ENCODE measurements at places on chromosomes 12 and 14.

DNA sequence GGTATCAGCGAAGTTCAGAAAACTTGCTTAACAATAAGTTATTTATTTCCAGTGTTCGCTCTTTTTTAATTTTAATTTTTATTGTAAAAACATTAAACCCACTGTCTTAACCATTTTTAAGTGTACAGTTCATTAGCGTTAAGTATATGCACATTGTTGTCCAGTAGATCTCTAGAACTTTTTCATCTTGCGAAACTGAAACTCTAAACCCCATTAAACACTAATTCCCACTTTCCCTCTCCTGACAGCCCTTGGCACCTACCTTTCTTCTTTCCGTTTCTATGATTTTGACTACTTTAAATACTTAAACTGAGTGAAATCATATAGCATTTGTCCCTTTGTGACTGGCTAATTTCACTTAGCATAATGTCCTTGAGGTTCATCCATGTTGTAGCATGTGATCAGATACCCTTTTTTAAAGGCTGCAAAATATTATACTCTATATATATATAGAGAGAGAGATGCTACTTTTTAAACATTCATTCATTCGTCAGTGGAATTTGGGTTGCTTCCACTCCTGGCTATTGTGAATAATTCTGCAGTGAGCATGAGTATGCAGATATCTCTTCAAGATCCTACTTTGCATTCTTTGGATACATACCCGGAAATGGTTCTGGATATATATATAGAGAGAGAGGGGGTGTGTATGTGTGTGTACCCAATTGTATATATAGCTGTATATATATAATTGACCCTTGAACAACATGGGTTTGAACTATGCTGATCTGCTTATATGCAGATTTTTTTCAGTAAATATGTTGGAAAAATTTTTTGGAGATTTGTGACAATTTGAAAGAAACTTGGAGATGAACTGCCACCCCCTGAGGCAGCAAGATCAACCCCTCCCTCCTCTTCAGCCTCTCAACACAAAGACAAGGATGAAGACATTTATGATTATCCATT is 74.7 kb upstream of the EVL start:
- no peak for DNase-seq

DNA sequence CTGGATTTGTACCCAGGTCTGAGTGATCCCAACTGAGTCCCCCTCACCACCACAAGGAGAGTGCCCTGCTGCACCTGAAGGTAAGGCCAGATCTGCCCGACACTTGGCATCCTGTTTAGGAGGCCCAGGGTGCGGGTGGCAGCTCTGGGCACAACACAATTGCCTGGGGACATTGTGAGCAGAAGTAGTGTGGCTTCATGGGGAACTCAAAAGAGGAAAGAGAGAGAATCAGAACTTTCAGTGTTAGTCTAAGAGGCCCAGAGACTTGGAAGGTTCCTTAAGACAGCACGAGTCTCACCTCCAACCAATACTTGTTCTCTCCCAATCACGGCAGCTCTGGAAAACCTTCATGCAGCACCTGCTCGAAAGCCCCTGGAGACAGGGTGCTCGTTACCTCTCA is 6.6 kb upstream of the SLC8B1 start:
- no peak for DNase-seq

DNA sequence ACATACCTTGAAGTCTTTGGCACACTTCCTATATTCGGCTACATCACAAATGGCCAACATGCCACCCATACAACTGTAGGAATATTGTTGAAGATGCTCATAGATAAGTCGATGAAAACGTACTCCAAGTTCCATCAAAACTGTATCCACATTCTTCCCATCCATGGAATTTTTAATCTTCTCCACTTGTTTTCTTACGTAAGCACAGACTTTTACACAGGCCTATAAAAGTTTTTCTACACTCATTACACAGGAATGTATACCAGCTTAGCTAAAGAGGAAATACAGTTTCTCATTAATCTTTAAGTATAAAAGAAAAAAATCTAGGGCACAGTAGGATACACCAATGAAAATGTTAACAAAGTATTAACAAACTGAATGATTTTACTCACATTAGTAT is 59.1 kb downstream of the EXOC5 start:
- no peak for DNase-seq

DNA sequence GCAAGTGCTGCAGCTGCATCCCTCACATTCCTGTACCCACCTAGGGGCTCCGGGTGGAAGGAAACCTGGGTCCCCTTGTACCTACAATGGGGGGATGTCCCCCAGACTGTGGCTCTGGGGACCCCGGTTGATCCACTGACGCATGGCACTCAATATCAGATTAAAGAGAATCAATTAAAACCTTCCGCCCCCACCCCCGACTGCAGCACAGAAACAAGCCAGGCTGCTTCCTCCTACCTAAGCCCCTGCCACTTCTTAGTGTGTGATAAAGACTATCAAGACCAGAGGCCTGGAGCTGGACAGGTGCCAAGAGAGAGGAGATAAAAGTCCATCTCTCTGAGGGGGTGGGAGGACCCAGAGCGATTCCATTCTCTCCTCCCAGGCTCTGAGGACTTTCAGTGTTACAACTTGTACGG is 28.2 kb upstream of the RPLP0 start:
- no peak for DNase-seq

- no peak for DNase-seq
Observed at GRCh38 chr14:50677527-50678063, 9.5 kb upstream of the SAV1 start.

DNA sequence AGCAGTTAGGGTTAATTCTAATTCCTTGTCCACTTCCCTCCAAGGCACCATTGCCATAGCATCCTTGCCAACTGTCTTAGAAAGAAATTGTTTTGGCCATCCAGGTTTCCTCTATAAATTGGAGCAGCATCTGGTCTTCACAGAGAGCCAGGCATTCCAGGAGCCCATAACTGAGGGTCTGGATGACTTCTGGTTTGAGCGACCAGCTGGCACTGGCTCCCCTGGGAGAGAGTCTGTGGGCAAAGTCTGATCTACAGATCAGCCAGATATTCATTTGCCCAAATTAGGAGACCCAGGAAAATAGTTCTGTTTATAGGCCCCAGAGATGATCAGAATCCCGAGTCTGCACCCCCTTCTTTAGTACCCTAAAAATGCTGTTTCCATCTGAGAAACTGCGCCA is 16.0 kb downstream of the VSX2 start:
- no peak for DNase-seq

DNA sequence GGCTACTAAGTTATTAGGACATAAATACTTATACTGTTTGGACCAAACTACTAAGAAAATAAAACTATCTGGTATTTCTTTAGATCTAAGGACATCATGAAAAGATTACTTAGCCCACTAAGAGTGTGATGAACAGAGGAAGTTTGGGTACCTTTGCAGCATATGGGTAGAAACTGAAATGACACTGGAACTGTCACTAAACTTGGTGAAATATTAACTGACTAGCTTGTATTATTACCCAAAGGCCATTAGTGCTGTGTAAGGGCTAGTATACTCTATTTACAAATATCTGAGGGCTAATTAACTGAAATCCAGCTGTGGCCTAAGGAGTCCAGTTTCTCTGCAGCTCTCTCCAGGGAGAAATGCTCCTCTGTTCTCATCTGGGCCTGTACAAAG is 45.5 kb downstream of the PAWR start:
- DNase-seq, result no peak

DNA sequence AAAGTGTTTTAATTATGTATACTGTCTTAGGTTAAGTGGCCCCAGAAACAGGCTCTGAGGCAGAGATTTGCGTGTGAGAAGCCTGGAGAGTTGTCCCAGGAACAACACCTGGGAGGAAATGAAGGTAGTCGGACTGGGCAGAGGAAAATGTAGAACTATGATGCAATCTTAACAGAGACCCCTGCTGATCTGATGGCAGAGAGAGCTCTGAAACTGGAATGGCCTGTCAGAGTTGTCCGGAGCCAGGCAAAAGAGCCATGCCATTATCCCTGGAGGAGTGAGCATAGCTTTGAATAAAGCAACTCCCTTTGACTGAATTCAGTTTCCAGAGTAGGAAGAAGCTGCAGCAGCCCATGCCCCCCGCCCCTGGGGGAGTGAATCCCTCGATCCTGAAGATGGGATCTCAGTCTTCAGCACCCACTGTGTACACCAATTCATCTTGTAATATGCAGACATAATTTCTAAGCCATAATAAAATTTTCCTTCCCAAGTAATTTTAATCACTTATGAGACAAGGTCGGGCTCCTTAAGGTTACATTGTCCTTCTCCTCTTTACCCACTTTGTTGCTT is 264.8 kb downstream of the PDZRN4 start:
- DNase-seq, result no peak

DNA sequence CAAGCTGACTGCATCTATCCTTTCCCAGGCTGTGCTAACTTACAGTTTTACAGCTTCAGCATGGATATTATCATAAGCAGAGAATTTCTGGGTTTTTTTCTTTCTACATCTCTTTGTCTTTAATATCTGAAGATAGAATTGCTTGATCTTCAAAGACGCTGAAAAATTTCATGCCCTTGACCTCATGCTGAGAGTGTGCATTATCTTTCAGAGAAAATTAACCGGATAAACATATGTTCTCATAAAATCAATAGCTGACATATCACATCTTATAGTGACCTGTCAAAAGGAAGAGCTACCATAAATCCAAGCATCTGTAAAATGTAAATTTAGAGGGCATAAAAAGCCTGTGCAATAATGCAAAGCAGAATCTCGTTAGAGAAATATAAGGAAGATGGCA is 1704.1 kb upstream of the FLRT2 start:
- DNase-seq, result no peak

- no peak for DNase-seq
Observed at GRCh38 chr14:53399057-53399456, 245.9 kb upstream of the DDHD1 start.

- no peak for DNase-seq
Observed at GRCh38 chr12:81222846-81223592, 145.1 kb downstream of the ACSS3 start.

DNA sequence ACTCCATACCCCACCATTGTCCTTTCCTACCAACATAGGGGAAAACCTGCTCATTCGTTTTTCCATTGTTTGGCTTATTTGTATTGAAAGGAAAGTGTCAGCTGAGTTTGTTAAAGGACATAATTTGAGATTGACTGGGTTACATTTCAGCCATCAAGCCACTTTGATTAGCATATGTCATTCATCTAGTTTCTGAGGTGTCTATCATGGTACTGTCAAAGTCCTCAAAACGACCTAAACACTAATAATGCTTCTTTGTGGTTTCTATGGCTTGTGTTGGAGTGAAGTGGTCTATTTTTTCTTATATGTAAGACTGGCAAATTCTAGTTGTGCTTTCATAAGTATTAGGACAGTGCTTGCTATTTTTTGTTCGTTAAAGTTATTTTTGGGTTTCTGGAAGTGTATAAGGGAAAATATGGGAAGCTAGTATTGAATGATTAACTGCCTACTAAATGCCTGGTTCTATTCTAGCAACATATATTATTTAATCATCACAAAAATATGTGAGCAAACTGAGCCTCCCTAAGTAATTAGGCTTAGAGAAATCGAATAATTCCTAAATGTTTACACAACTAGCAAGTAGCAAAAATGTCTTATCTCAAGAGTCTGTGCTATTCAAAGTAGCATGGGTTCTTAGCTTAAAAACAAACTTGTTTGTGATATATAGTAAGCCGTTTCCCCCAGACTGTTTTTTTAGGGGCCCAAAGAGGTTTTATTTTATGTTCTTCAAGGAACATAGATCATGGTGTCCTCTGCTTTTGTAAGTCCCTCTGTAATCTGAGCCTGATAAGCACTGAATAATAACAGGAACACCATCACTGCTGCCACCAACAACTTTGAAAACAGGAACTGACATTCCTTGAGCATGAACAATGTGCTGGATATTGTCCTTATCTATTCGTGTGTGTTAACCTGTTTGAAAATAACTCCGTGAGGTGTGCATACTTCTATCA is 67.1 kb downstream of the DERA start:
- peak; percentile 61 for DNase-seq

GRCh38 chr12:128426511-128426910 is 159.5 kb downstream of the TMEM132C start:
- no peak for DNase-seq

DNA sequence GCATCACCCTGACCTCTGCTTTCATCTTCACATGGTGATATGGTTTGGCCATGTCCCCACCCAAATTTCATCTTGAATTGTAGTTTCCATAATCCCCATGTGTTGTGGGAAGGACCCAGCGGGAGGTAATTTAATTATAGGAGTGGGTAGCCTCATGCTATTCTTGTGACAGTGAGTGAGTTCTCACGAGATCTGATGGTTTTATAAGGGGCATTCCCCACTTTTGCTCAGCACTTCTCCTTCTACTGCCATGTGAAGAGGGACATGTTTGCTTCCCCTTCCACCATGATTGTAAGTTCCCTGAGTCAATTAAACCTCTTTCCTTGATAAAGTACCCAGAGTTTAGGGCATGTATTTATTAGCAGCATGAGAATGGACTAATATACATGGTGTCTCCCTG is 38.2 kb downstream of the TMBIM6 start:
- no peak for DNase-seq

DNA sequence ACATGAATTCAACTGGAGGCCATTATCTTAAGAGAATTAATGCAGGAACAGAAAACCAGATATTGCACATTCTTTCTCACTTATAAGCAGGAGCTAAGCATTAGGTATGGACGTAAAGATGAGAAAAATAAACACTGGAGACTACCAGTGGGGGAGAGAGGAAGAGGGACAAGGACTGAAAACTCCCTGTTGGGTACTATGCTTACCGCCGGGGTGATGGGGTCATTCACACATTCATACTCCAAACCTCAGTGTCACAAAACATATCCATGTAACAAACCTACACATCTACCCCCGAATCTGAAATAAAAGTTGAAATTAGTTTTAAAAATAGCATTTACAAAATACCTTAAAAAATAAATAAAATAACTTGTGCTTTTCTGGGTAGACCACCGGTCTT is 80.8 kb upstream of the RAP1B start:
- no peak for DNase-seq

DNA sequence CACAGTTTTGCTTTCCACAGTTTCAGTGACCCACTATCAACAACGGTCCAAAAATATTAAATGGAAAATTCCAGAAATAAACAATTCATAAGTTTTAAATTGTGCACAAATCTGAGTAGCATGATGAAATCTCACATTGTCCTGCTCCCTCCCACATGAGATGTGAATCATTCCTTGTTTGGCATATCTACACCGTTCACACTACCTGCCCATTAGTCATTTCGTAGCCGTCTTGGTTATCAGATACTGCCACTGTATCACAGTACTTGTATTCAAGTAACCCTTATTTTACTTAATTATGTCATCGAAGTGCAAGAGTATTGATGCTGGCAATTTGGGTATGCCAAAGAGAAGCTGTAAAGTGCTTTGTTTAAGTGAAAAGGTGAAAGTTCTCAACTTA is 145.3 kb downstream of the SLC5A8 start:
- no peak for DNase-seq

DNA sequence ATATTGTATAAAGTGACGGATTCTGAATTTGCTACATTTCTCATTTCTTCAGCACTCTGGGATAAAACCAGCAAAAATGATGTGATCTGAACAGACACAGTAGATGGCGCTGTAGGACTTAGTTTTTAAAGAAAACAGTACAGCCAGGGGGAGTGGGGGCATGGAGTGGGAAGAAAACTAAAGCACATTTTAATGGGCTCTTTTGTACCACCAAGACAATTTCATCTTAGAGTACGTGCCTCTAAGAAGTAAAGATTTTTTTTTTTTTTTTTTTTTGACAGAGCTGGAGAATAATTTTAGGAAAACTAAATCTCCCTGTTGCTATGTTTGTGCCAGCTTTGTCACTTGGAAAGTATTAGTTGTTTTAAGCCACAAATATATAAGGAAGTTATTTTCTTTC is 124.4 kb downstream of the RAD51B start:
- DNase-seq, result peak; percentile 91
